ENCODE measurements at places on chromosomes 6 and 20.

- no peak for DNase-seq
Measured at GRCh38 chr20:56595746-56596475, 33.2 kb upstream of the TFAP2C start.

DNA sequence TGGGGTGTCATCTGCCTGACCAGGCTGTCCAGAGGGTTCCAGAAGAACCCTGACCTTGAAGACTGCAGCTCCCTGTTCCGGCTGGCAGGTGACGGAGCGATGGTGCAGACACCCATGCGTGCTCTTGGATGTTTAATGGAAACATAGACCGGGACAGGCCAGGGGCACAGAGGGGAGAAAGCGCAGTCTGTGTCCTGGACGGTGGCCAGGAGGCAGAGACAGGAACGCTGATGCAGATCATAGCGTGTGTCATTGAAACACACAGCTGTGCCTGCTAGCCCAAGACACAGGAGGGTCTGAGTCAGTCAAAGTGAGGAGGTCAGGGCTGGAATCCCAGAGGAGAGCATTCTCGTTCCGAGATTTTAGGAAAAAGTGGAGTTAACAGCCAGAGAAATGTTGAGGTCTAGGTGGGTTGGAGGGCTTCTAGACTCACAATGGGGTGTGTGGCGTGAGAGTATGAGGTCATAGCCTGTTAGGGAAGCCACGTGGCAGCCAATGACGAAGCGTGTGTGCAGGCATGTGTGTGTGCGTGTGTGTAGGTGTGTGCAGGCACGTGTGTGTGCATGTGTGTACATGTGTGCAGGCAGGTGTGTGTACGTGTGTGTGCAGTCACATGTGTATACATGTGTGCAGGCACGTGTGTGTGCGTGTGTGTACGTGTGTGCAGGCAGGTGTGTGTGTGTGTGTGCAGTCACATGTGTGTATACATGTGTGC is 167.0 kb downstream of the ERMARD start:
- DNase-seq, result no peak

- no peak for DNase-seq
Measured at GRCh38 chr6:10968776-10969175, 75.3 kb downstream of the ELOVL2 start.

- DNase-seq, result no peak
Measured at GRCh38 chr6:13334953-13335352, 6.6 kb upstream of the TBC1D7 start.

DNA sequence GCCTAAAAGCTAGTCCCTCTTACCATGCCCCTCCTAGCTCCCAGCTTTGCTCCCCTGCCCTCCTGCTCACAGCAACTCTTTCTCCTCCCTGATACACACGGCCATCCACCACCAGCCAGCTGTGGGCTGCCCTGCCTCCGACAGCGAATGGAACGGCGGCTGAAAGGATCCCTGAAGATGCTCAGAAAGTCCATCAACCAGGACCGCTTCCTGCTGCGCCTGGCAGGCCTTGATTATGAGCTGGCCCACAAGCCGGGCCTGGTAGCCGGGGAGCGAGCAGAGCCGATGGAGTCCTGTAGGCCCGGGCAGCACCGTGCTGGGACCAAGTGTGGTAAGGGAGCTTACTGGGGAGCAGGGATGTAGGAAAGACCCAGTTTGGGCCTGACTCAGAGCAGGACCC is 16.6 kb upstream of the ZNF76 start:
- DNase-seq, result no peak

Data from H4 (cell line).